ENCODE measurements at places on chromosomes 7 and 10.

GRCh38 chr10:132665946-132666704 is 119.8 kb downstream of the NKX6-2 start:
- DNase-seq: no peak

DNA sequence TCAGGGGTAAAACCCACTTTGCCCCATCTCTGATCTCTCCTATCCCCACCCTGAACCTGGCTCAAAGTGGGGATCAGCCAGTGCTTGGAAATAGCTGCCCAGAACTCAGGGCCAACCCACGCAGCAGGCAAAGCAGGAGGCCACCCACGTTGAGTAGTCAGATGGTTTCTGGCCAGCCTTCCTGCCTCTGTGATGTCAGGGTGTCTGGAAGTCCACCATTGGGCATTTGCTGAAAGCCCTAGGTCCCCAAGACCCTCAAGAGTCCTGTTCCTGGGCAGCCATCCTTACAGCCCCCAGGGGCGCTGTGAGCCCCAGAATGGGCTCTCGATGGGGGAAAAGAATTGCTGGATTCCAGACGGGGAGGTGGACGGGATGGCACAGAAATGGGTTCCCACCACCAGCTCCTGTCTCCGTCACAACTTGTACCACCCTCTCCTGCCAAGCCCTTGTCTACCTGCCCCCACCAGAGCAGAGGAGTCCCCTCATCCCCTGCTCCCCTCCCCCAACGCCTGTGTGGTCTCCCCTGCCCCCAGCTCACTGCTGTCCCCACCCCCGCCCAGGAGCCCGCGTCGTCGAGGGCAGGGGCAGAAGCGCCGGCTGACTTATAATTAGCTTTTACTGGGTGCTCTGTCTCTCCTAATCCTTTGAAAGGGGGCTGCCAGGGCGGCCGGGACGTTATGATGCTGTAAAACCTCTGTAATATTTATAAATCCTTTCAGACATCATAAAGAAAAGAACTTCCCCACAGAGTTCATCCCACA is 3.9 kb downstream of the MYL10 start:
- no peak for DNase-seq

DNA sequence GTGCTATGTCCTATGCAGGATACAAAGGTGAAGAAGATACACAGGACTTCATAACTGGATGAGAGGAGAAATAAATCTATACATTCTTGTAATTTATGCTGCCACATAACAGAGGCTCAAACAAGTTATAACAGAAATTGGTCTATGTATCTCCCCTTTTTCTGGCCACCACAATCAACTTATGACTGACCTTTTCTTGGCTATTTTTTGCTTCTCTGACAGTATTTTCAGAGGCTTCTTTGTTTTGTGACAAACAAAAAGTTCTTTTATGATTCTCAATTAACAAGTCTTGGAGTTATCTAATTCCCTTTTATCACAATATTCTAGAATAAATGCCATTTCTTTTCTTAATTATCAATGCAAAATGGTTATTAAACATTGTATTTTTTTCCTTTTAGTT is 953.0 kb upstream of the ZWINT start:
- DNase-seq: no peak

- no peak for DNase-seq
These were observed 30.4 kb downstream of the ZNF783 start for GRCh38 chr7:149292462-149292823.

DNA sequence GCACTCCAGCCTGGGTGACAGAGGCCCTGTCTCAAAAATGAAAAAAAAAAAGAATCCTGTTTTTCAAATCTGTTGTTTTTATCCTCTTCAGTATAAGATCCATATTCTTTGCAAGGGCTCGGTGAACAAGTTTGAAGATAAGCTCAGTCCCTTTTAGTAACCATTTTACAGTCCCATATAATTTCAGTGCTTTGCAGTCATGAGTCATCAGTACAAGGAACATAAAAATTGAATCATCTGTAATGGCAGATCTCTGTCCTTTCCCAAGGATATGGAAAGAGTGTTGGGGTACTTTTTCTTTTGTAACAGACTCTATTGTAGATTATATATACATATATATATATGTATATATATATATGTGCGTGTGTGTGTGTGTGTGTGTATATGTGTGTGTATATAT is 52.2 kb upstream of the ZPBP start:
- no peak for DNase-seq

DNA sequence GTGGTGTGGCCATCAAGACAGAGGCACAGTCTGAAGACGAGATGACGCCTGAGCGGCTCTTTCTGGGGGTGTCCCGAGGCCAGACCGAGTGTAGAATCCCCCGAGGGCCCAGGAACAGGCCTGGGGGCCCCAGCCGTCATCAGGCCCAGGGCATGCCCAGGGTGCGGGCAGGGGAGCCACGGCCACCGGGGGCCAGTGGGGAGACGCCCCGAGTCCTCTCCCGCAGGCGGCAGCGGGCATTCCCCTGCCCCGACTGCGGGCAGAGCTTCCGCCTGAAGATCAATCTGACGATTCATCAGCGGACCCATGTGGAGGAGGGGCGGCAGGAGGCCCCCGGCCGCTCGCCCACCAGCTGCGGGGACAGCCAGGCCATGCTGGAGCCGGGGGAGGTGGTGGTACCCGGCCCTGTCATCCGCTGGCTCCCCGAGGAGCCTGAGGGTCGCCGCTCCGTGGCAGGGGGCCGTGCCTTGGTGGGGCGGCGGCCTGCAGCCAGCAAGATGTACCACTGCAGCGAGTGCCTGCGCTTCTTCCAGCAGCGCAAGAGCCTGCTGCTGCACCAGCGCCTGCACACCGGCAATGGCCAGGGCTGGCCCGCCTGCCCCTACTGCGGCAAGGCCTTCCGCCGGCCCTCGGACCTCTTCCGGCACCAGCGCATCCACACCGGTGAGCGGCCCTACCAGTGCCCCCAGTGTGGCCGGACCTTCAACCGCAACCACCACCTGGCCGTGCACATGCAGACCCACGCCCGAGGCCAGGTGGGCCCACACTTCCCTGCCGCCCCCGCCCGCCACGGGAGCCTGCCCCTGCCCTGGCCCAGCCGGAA is 19.7 kb downstream of the ZNF783 start:
- no peak for DNase-seq

- no peak for DNase-seq
These were observed 589.5 kb downstream of the ARL4A start for GRCh38 chr7:13276977-13277376.

Data from left ventricle myocardium inferior (tissue), 1 donor.